A549 (cell line): ENCODE measurements at places on chromosomes 2 and 18.

DNA sequence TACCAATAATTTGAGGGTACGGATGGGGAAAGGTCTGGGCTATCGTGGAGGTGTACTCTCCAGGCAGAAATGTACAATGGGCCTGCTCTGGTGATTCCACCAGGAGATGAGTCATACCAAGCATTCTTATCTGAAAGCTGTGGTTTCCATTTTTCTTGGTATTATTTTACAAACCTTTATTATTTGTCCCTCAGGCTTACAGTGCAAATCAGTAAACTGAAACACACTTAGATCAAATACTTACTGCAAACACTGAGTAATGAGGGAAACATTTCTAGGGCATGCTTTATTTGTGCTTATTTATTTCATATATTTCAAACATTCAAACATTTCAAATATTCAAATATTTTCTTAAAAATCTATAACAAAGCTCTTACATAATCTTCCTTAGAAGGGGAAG, 319.8 kb downstream of the RND3 start:
- peak; percentile 15 for DNase-seq

- DNase-seq: peak; percentile 62
Observed at GRCh38 chr2:44433895-44434294, 72.1 kb downstream of the CAMKMT start.

DNA sequence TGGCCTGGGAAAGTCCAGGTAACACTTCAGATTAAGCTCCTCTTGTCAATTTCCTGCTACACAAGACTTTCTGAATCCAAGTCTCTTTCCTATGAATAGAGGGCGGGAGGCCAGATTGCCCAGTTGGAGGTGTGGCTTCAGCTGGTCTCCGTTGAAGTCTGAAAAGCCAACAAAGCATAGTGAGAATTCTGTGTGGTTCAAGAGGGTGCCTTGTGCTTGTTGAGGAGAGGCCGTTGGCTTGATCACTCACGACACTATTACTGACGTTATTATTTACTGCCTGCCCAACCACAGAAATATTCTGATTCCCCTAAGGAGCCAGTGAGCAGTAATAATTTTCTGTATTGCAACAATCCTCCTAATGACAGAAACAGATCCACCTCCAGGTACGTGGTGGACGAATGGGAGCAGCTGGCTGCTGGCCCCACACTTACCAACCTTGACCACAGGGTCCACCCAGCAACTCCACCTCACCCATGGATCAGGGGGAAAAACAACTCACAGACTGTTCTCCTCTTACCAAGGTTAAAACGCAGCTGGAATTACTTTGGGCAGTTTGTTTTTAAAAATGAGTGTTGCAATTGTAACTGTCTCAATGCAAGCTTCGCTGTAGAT, 21.9 kb downstream of the NRP2 start:
- DNase-seq: no peak

- DNase-seq: no peak
Observed at GRCh38 chr2:120344976-120345581, 857 bp upstream of the INHBB start.

GRCh38 chr2:10350761-10351160, 48.1 kb downstream of the HPCAL1 start:
- DNase-seq: no peak

DNA sequence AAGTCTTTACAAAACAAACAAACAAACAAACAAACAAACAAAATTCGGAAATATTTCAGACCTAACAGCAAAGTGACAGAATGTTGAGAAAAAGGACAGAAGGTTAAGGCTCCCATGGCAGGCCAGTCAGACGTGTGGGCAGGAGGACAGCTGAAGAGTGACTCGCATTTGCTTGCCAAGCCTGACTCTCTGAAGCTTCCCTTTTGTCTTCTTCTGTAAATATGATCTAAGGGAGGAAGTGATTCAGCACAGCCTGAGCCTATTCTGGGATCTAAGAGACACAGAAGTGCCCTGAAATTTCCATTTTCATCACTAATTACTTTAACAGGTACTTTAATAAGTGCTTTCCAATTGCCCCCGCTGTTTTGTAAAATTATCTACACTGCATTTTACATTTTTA, 134.0 kb upstream of the LYPD1 start:
- peak; percentile 60 for DNase-seq

GRCh38 chr18:50188652-50189051, 6.3 kb downstream of the MYO5B start:
- no peak for DNase-seq

GRCh38 chr18:44325903-44326635, 354.6 kb upstream of the SETBP1 start:
- DNase-seq: peak; percentile 0

- DNase-seq: peak; percentile 20
Observed at GRCh38 chr18:9516437-9517064, 41.2 kb downstream of the RALBP1 start.

DNA sequence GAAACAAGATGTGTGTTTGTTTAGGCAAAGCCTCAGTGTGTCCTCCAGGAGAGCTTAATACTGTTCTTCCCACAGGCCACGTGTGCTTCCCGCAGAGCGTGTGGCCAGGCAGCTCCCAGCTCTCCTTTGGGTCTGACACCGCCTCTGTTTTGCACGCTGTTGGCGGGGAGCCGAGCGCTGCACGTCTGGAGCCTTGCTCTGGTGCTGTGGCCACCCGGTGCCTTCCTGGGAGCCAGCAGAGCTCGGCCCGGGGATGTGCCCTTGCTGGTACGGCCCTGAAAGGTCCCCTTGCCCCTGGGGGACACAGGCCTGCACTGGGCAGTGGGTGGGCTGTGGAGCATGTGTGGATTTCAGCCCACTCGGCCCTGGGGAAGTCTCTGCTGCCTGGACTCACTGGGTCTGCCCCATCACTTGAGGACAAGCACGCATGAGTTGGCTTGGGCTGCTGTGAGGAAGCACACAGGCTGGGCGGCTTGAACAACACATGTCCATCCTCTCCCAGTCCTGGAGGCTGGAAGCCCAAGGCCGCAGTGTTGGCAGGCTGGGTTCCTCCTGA, 160.7 kb upstream of the HDAC4 start:
- DNase-seq: no peak

- peak; percentile 7 for DNase-seq
Observed at GRCh38 chr18:23871410-23871809, 143.1 kb upstream of the TTC39C start.

DNA sequence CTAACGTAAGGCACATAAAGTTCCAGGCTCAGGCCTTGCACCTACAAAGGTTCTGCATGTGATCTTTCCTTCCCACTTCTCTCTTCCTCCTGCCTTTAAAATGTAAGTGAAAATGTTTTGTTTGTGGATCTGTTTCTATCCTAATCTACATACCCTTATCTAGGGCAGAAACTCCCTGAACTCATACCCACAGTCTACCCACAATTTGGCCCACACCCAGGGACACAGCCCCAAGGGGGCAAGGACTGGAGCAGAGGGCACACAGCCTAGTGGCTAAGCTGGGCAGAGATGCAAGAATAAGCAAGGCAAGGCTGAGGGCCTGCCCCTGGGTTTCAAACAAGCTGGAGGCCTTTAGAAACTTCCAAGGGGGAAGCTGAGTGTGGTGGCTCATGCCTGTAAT, 71.0 kb downstream of the HS1BP3 start:
- DNase-seq: no peak

DNA sequence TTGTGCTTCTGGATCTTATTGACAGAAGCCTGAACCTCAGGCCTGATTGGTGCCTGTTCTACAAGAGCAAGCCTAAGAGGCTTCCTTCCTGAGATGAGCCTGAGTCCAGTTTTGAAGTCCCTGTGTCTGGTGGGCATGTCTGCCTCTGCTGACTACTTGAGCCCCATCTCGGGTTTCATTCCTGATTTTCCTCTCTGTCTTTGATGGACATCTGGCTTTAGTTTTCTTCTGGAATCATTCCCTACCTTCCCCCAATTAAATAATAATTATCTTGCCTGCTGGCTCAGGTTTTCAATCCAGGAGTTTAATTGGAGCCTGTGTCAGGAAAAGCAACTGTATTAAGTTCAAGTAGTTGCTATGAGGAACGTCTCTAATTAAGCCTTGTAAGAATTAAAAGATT, 135.5 kb upstream of the MC4R start:
- DNase-seq: no peak

- DNase-seq: no peak
Observed at GRCh38 chr2:206361407-206362045, 81.8 kb upstream of the ADAM23 start.

DNA sequence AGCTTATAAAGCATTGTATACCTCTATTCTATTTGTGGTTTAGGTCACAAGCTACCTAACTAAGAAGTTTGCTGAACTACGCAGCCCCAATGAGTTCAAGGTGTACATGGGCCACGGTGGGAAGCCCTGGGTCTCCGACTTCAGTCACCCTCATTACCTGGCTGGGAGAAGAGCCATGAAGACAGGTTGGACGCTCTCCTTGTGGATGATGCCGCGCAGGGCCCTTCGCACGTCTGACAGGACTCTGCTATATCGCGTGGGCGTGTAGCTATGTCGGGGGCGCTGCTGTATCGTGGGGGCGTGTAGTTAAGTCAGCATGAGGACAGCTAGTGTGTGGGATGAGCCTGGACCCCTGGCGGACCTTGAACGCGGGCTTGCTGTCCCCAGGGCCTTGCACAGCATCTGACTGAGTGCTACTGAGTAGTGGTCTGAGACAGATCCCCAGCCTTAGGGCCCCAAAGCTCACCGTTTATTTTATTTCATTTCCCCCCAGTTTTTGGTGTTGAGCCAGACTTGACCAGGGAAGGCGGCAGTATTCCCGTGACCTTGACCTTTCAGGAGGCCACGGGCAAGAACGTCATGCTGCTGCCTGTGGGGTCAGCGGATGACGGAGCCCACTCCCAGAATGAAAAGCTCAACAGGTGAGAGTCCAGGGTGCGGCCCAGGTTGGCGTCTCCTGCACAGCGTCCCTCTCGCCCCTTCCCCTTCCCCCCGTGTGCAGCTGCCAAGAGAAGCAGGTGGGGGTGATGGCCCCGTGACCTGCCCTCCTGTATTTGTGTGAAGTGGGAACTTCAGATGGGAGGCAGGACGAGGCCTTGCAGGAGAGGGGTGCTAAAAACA, 15.6 kb upstream of the CNDP1 start:
- DNase-seq: no peak

GRCh38 chr2:110677080-110677479, 783 bp downstream of the BUB1 start:
- no peak for DNase-seq

- DNase-seq: no peak
Observed at GRCh38 chr2:207331674-207332073, 165.9 kb upstream of the KLF7 start.

- DNase-seq: no peak
Observed at GRCh38 chr18:57523171-57523956, 63.1 kb downstream of the FECH start.

DNA sequence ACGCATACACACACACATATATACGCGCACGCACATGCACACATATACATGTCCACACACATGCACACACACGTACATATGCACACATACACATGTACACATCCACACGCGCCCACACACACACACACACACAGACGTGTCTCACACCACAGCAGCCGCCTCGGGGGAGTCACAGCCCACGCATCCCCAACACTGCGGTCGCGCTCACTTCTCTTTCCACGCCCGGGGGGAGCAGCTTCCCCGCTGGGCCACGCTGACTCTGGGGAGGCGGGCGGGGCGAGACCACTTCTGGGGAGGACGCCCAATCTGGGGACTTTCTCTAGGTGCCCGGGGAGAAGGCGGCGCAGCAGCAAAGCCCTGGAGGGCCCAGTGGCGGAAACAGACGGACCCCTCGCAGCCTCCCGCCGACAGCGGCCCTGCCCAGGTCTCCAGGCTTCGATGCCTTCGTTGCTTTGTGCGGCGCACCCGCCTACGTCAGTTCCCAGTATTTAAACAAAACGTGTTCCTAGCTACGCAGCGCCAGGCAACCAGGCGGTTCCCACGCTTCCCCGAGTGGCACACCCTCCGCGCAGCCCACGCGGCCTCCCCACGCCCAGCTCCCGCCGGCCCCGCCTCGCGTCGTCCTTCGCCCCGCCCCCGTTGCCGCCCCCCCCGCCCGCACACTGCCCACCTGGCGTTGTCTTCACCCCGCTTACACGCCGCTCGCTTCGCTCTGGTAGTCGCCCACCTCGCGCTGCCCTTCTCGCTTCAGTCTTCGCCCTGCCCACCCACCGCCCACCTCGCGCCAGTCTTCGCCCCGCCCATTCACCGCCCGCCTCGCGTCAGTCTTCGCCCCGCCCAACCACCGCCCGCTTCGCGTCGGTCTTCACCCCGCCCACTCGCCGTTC, 810 bp upstream of the RBFA start:
- DNase-seq: peak; percentile 16

DNA sequence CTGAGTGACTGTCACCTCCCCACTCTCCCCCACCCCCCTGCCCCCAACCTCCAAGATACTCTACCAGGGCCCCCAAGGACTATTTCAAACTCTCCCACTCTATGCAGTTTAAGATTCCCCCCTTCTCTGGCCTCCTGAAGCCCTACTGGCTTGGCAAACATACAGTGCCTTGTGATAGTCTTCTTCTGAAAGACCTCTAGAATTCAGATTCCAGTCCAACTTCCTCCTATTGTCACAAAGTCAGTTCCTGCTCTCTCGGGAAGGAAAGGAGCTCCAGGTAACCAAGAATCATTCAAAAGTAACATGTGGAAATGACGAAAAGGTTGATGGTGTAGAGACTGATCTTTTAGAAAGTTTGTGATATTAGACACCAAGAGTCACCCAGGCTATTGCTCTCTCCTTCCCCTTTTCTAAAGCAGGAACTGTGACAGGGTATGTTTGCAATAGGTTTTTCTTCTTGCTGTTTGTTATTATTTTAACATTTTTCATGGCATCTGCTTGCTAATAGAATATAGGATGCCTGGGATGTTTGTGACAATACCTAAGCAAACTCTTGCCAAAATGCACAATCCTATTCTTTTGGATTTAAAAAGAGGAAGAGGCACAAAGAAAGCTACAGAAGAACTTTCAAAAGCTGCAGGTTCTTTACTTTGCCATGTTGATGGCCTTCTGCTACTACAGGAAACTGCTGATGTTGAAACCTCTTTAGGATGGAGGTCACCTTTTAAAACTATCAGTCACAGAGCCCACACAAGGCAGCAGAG, 93.5 kb upstream of the MGAT4A start:
- DNase-seq: no peak

DNA sequence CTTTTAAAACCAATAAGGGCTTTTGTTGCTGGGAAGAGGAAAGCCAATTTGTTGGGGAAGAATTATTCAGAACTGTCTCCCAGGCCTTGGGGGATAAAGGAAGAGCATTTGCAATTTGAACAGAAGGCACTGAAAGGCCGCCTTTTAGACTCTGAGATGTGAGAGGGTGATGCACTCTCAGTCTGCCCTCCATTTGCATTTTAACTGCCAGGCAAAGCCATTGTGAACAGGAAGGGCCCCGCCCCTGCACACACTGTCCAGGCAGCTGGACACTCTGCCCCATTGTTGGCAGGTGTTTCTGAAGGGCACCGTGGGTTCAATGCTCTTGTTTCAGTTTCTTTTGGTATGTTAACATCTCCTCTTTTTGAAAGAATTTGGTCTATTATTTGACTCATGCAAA, 169.5 kb upstream of the COPS8 start:
- no peak for DNase-seq

DNA sequence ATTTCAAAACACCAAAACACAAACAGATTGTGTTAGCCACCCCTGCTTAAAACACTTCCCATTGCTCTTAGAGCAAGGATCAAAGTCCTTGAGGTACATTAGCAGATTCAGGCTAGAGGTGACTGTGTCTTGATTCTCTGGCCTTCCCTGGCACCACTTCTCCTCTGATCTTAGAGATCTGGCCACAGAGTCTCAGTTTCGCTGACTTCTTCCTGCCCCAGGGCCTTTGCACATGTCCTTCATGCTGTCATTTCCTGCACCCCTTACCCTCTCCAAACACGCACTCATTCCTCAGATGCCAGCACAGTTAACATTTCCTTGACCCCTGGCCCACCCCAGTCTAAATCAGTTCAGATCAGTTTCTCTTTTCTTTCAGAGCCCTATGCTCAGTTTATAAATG, 16.9 kb downstream of the CXCR4 start:
- DNase-seq: no peak

GRCh38 chr2:28327956-28328922, 64.4 kb upstream of the FOSL2 start:
- DNase-seq: no peak
